ENCODE measurements at places on chromosomes 3 and 15. TPM values are rescaled to one million over a fixed set of nuclear protein-coding genes. Genes with fewer than 3 reads are reported as not detected.

The BCHE gene
- total RNA-seq, result 51.4 TPM

The IQCF5 gene
- not detected for total RNA-seq

The MUSTN1 gene
- 8.7 TPM for total RNA-seq

The TUSC7 gene
- total RNA-seq, result not detected

The EPHA6 gene
- total RNA-seq, result 0.29 TPM

The PLSCR5 gene
- total RNA-seq, result not detected

The EIF4E3 gene
- 31.2 TPM for total RNA-seq

The DPPA2 gene
- total RNA-seq, result not detected

The GOLGA8G gene
- total RNA-seq, result not detected

The CASR gene
- total RNA-seq, result not detected

The TRIM42 gene
- total RNA-seq, result not detected

The DNAH12 gene
- total RNA-seq, result 0.77 TPM

The SLCO2A1 gene
- 168 TPM for total RNA-seq

The ANKUB1 gene
- total RNA-seq, result 0.51 TPM

The GOLGA6L10 gene
- 2.8 TPM for total RNA-seq

The TRIM59 gene
- total RNA-seq, result 42.9 TPM

The ACVR2B gene
- total RNA-seq, result 13.3 TPM

The MOBP gene
- not detected for total RNA-seq

The ANKRD34C gene
- total RNA-seq, result not detected

- no peak for DNase-seq
Measured at GRCh38 chr3:14768881-14769280, 49.9 kb upstream of the FGD5 start.

DNA sequence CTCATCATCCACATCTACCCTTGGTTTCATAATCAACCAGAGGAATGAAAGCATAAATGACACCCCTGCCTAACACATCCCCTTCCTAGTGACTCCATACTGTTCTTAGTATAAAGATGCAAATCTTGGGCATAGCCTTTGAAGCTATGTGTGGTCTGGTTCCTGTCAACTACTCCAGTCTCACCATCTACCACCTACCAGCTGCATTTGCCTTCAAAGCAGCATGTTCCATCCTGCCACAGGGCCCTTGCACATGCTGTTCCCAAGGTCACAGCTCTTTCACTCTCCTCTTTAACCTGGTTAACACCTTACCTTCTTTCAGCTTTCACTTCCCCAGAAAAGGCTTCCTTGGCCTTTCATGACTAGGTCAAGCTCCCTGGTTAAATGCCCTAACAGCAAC is 62.3 kb upstream of the ARHGEF3 start:
- no peak for DNase-seq

DNA sequence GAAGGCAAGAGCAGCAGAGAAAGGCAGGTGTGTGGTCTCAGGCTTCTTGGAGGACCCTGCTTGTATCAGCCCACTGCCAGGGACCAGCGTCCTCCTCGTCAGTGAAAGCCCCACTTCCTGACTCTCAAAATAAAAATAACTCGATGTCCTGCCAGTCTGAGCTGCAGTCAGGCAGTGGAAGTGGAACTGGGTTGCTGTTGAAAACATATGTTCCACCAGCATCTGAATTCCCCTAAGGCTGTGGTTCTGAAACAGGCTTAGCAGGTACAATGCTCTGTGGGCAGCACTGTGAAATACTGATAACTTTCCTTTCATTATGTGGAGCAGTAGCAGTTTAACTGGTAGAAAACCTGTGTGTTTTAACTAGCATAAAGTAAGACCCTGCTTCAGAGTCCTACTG is 121.6 kb upstream of the EIF1B start:
- DNase-seq, result no peak

- DNase-seq, result no peak
Measured at GRCh38 chr3:79162653-79163052, 605.1 kb downstream of the ROBO1 start.

DNA sequence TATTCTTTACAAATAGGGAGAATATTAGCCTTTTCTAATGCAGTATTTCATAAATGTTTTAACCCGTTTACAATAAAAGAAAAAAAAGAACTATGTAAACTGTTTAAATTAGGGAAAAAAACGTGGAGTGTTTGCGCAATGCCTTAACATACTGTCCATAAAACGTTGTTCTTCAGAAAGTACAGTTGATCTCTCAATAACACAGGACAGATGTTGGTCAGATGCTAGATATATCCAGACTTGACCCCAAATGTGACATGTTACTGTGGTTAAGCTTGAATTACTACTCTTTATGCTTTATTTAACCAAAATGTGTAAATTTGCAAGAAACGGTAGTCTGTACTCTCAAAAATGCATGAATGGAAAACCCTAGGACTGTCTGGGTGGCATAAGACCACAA is 110.3 kb downstream of the PLOD2 start:
- no peak for DNase-seq

DNA sequence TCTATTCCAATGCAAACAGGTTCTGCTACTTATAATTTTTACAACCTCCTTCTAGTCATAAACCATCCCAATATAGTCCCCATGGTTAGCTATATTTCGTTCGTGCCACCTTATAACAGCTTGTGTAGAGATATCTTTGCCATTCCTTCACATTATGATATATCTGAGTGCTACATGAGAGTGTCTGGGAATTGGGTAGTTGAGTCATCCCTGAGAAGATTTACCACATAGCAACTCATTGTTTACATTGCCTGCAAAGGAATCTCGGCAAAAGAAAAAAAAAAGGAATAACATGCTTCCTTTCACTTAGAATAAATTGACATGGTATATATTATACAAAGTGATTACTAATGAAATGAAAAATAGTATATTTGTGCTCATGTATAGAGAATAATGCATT is 86.0 kb upstream of the VGLL3 start:
- DNase-seq, result no peak

- no peak for DNase-seq
Measured at GRCh38 chr15:76328958-76329357, 7.6 kb upstream of the ISL2 start.

DNA sequence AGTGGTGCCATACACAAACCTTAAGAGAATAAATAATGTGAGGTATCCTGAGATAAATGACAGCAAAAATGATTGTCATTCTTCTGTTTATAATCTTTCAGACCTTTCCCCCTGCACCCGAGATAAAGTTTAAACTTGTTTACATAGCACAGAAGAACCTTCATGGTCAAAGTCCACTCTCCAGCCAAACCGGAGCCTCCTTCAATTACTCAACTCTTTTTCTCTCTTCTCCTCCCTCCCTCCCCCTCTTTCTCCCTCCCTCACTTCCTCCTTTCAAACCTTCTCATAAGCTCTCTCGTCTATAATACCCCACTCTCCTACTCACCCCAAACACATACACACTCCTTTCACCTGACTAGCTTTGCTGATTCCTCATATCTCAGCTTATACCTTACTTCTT is 198.9 kb downstream of the EFHB start:
- no peak for DNase-seq

DNA sequence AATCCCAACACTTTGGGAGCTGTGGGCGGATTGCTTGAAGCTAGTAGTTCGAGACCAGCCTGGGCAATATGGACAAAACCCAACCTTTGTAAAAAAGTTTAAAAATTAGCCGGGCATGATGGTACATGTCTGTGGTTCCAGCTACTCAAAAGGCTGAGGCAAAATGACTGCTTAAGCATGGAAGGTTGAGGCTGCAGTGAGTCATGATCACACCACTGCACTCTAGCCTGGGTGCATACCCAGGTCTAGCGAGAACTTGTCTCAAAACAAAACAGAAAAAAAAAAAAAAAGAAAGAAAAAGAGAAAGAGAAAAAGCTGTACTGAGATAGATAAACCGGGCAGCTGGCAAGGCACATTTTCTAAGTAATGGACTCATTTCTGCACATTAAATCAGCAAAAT is 10.6 kb downstream of the ARPP19 start:
- no peak for DNase-seq

DNA sequence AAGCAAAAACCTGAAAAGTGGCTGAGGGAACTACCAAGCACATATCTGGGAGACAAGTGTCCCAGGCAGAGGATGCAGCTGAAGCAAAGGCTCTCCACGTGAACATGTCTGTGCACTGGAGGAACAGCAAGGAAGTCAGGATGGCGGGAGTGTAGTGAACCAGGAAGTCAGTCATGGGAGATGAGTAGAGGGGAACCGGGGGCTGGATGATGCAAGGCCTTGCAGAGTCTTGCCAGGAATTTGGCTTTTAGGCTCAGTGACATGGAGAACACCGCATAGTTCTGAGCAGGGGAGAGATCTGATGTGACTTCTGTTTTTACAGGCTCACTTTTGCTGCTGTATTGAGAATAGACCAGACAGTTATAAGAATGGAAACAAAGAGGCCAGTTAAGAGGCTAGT is 19.0 kb downstream of the C2CD4A start:
- DNase-seq, result no peak

DNA sequence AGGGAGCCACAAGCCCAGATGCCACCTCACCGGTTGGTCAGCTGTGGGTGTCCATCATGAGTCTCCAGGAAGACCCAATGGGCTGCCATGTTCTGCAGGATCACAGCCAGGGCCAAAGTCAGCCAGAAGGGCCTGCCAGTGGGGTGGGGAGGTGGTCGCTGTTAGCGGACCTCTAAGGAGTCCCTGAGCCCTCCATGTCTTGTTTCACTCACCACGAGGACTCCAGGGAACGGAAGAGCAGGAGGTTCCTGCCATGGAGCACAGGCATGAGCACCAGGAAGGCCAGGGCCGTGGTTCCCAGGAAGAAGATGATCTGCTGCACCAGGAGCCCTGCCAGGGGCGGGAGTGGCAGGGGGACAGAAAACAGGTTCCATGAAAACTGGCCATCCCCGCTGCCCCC is 8.6 kb downstream of the ISLR start:
- peak; percentile 13 for DNase-seq

- peak; percentile 69 for DNase-seq
Measured at GRCh38 chr15:98983334-98983733, 24.3 kb downstream of the PGPEP1L start.

DNA sequence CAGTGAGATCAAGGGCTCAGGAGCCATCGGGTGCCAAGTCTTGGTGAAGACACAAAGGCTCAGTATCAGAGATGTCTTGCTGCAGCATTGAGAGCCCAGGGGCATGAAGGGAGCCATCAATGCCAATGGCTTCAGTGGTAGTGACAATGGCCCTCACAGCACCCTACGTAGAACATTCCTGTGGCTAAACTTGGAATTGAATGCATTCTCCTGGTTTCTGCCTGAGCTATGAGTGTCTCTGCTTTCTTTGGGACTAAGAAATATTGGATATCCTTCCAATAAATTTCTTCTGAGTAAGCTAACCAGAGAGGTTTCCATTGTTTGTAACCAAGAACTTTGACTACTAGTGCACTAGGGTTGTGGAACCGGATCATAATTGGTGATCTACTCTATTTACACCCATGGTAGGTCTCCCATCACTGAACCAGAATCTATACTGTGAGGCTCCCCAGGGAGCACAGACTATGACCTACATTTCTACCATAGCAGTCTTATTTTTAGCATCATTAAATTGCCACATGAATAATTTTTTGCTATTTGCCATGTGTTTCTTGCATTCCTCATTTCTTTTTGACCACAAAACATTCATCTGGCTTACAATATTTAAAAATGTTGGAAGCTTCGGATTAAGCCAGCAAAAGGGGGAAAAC is 31.6 kb upstream of the PDZRN3 start:
- no peak for DNase-seq

GRCh38 chr15:89888214-89888804 is 5.5 kb downstream of the AP3S2 start:
- no peak for DNase-seq

DNA sequence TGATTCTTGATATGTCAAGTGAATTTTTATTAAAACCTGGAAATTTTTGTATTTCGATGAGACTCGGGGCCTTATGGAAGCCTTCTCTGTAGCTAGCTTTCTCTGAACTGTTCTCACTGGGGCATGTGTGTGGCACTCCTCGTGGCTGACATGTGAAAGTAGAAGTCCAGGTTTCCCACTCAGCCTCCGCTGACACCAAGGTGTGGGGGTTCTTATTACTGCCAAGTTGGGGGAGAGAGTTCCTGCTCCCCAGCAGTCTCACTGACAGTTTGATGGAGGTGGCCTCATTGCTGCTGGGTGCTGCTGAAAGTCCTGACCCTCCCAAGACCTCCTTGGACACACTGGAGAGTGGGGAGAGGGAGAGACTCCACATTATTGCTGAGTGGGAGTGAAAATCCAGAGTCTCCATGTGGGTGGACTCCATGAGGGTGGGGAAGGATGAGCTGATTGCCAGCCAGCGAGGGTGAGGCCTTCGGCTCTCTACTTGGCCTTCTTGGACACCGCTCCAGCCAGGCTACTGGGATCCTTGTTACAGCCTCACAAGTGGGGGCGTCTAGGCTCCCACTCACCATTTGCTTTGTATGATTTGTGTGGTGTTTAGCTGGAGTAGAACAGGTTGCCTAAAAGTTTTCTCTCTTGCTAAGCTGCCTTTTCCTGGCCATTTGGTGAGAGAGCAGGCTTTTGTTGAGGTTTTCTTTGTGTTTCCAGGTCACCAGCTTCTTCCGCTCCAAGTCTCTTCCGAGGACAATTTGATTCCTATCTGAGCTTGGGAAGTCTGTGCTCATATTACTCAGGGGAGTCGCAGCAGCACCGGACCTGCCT is 64.1 kb downstream of the LSM3 start:
- DNase-seq, result no peak

DNA sequence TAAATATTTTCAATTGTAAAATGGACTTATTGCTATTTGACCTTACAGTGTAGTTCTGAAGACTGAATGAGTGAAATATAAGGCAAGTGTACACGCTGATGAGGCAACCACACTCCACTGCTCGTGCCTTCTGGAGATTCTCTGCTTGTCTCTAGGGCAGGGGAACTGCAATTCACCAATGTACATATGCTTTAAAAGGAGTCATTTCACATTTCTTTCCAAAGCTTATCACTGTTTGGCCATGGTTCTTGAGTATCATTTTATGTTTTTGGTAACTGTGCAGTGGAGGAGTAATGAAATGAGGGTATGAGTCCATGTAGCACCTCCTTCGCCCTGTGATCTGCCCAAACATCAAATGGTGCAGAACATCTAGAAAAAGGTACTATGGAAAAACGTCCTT is 43.7 kb downstream of the CCR4 start:
- no peak for DNase-seq

GRCh38 chr3:158727206-158728060 is 4.8 kb downstream of the RARRES1 start:
- DNase-seq, result peak; percentile 76

DNA sequence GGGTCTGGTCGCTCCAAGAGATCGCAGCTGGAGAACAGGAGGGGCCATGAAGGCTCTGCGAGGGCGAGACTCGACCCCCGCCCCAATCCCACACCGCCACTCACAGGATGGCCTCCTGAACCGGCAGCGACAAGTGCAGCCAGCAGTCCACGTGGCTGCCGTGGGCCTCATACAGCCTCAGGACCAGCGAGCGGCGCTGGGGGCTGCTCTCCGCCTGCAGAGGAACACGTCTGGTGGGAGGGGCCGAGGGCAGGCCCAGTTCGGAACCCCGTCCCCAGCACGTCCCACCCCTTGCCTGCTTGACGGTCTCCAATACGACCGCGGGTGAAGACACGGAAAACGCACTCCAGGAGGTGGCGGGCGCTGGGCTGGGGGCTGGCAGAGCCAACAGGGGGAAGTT is 9.2 kb downstream of the NEIL1 start:
- DNase-seq, result no peak

GRCh38 chr15:85475317-85475701 is 94.9 kb downstream of the AKAP13 start:
- DNase-seq, result no peak

- DNase-seq, result no peak
Measured at GRCh38 chr15:52112203-52112750, 298 bp downstream of the BCL2L10 start.
